Lung (tissue), 17 donors: ENCODE measurements at places on chromosomes 1 and 21. TPM values are rescaled to one million over a fixed set of nuclear protein-coding genes. Genes with fewer than 3 reads are reported as not detected.

Gene COL8A2
- polyA plus RNA-seq, result 3.8 TPM

Gene KLF17
- polyA plus RNA-seq, result 0.14 TPM

Gene ADGRL2
- 32.5 TPM for polyA plus RNA-seq

Gene CLEC20A
- polyA plus RNA-seq, result 0.14 TPM

Gene ATP6V1G3
- not detected for polyA plus RNA-seq

Gene MRPL20
- 181 TPM for polyA plus RNA-seq

Gene NCDN
- 16.7 TPM for polyA plus RNA-seq

Gene LDLRAD2
- 0.65 TPM for polyA plus RNA-seq

Gene ELF3
- polyA plus RNA-seq, result 148 TPM

Gene ATP1A4
- 0.09 TPM for polyA plus RNA-seq

Gene APCS
- polyA plus RNA-seq, result not detected

Gene DCAF6
- 19.7 TPM for polyA plus RNA-seq

Gene SOX13
- polyA plus RNA-seq, result 14.7 TPM

Gene ALX3
- polyA plus RNA-seq, result 0.16 TPM

Gene MROH9
- 0.71 TPM for polyA plus RNA-seq

Gene KDF1
- polyA plus RNA-seq, result 12.5 TPM

Gene INSRR
- not detected for polyA plus RNA-seq

Gene PTGFRN
- polyA plus RNA-seq, result 8.0 TPM

Gene MIXL1
- 0.03 TPM for polyA plus RNA-seq

Gene ANKRD34A
- 0.47 TPM for polyA plus RNA-seq

Gene KPRP
- not detected for polyA plus RNA-seq

Gene C1orf53
- 23.7 TPM for polyA plus RNA-seq

Gene DEPDC1
- polyA plus RNA-seq, result 0.33 TPM

Gene ADAMTS4
- 22.3 TPM for polyA plus RNA-seq

Gene CA6
- not detected for polyA plus RNA-seq

Gene TRABD2B
- 0.82 TPM for polyA plus RNA-seq

Gene MNDA
- polyA plus RNA-seq, result 108 TPM

Gene TRIM58
- polyA plus RNA-seq, result 0.92 TPM

Gene HSPB7
- polyA plus RNA-seq, result 11.2 TPM

Gene SLC9C2
- 0.24 TPM for polyA plus RNA-seq

Gene LCE1A
- not detected for polyA plus RNA-seq

Gene LCE1D
- not detected for polyA plus RNA-seq

Gene DCAF8
- 72.4 TPM for polyA plus RNA-seq

Gene SFT2D2
- polyA plus RNA-seq, result 5.9 TPM

Gene UBXN10
- polyA plus RNA-seq, result 2.5 TPM

Gene LRRC38
- polyA plus RNA-seq, result 0.07 TPM

Gene ACTL8
- polyA plus RNA-seq, result not detected

Gene KRTAP13-2
- polyA plus RNA-seq, result not detected

Gene HSPA6
- 21.1 TPM for polyA plus RNA-seq

Gene TCEA3
- 10.3 TPM for polyA plus RNA-seq

Gene FAF1
- 27.9 TPM for polyA plus RNA-seq

Gene HPCAL4
- polyA plus RNA-seq, result 0.16 TPM

Gene VCAM1
- polyA plus RNA-seq, result 7.9 TPM

Gene LRRN2
- 0.97 TPM for polyA plus RNA-seq

Gene CHI3L2
- polyA plus RNA-seq, result 206 TPM

Gene C1QA
- 513 TPM for polyA plus RNA-seq

Gene SELL
- polyA plus RNA-seq, result 143 TPM

Gene RNF223
- polyA plus RNA-seq, result 2.3 TPM

Gene ETS2
- 167 TPM for polyA plus RNA-seq

Gene PIGR
- polyA plus RNA-seq, result 216 TPM
